CD4-positive, alpha-beta T cell treated with Interleukin-15 for 1 hour (primary cell): ENCODE measurements at places on chromosomes 13 and 19.

DNA sequence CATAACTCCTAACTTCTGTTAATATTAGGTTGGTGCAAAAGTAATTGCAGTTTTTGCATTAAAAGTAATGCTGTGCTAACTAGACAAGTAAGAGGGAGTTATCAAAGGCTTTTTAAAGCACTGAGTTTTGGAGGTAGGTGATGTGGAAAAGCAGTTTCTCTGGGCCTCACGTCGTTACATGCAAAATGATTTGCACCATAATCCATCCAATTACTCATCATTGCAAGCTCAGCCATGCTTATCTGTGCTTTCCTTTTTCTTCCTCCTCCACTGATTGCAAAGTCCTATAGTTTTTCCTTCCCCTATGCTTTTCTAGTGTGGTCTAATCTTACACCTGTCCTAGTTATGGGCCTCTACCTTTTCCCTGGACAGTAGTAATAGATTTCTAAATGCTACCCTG is 35.4 kb upstream of the INTS6 start:
- no peak for DNase-seq

DNA sequence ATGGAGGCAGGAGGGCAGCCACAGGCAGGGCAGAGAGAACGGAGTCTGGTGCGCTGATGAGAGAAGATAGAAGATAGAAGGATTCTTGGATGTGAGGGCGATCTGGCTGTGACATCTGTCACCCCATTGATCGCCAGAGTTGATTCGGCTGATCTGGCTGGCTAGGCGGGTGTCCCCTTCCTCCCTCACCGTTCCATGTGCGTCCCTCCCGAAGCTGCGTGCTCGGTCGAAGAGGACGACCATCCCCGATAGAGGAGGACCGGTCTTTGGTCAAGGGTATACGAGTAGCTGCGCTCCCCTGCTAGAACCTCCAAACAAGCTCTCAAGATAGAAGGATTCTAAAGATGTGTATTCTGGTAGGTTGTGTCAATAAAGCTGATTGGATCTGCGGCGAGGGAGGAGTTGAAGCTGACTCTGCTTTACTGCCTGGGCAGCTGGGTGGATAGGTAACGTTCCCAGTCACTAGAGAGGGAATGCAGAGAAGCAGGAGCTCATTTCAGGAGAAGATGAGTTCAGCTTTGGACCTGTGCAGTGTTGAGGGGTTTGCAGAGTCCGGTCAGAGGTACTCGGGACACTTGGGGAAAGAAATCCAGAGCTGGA is 5.1 kb downstream of the UBAC2 start:
- DNase-seq: no peak

DNA sequence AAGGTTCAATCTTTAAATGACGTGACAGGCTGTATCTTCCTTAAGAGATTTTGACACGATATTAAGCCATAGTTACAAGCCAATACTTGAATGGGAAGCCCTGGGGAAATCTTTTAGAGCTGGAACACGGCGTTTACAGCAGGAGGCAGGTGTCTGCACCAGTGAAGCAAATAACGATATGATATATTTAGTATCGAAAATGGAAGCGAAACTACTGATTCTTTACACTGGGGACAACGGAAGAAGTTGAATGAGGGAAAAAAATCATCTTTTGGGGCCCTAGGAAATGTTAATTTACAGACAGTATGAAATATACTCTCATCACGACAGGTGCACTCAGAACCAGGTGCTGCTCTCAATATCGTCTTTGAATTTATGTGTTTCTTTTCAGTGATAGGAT is 793.9 kb upstream of the PCDH20 start:
- no peak for DNase-seq

DNA sequence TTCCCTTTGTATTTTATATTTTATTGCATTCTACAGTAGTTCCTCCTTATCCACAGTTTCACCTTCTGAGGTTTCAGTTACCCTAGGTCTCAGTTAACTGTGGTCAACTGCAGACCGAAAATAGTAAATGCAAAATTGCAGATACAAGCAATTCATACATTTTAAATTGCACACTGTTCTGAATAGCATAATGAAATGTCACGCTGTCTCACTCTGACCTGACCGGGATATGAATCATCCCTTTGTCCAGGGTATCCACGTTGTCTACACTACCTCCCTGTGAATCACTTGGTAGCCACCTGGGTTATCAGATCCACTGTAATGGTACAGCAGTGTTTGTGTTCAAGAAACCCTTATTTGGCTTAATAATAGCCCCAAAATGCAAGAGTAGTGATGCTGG is 325.0 kb downstream of the DNAJC15 start:
- DNase-seq: no peak

- no peak for DNase-seq
These were observed 21.9 kb downstream of the ZNF473 start for GRCh38 chr19:50047671-50048070.

GRCh38 chr13:24225062-24225461 is 64.5 kb downstream of the SPATA13 start:
- DNase-seq: no peak

DNA sequence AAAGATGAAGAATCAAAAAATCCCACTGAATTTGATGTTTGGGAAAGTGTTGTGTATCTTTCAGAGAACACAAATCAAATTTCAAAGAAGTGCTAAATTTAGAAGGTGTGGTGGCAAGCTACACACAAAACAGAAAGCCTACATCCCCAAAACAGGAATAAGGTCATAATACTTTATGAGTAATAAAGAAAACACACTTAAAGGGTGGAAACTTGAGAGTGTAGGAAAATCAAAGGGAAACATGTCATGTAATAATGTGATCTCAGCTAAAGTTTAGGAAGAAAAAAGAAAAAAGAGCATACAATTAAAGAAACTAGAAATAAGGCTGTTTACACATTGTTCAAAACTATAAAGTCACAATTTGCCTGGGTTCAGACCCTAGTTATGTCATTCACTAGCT is 668.7 kb downstream of the PCDH17 start:
- no peak for DNase-seq

DNA sequence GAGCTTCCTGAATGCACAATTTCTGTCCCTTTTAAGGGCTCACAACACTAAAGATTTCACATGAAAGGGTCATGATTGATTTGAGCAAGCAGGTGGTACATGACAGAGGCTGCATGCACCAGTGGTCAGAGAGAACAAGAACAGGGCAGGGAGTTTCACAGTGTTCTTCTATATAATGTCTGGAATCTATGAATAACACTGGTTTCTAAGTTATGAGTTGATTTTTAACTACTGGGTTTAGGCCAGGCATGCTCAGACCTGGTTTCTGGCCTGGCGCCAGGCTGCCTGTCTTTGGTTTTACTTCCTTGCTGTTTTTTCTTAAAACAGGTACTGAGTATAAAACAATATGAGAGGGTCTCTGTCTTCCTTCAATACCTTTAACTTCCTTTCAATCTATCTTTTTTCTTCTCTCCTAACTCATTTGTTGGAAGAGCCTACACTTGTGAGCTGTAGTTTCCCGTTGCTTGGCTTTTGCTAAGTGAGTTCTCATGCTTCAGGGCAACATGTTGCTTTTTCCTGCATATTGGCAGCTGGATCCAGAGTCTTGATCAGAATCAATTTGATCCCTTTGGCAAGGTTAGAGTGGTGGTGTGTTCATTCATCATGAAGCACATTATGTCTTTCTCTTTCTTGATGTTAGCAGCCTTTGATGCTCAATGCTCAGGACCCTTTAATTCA is 38.5 kb upstream of the FGF14 start:
- DNase-seq: no peak

DNA sequence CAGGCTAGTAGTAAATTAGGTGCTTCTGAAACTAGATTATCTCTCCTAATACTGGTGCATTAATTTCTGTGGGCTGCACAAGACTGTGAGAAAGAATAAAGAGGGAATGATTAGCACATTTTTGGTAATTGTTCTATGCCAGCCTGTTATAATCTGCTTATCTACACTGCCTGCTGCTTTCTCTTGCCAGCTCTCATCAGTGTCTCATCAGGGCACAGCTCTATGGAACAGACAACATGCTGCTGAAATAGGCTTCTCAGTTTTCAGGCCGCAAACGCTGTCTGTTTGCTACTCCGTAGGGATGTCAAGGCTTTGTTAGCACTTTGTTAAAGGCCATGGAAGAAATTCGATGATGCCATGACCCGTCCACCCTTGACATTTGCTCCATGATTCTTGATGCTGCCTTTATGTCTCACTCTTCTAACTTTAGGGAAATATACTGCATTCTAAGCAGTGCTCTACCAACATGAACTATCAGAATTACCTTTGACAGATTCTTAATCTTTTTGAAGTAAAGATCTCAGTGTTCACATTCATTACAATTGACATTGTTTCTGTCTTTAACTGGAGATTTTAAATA is 84.0 kb upstream of the PRR20A start:
- no peak for DNase-seq

GRCh38 chr19:10518444-10519361 is 1.5 kb upstream of the S1PR5 start:
- DNase-seq: peak; percentile 33

DNA sequence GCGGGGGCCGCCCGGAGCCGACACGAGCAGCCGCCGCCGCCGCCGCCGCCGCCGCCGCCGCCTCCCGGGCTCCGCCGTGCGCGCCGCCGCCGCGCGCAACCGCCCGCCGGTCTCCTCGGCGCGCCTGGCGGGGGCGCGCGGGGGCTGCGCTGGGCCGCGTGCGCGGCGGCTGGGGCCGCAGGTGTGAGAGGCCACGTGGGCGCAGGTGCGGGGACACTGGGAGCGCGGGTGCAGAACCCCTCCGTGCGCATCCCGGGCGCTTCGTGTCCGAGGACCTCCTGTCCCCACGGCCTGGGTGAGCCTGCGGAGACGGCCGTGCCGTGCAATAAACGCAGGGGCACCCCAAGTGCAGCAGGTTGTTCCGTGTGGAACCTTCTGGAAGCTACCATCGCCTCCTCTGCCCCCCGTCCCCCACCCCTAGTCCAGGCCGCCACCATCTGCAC is at the start of gene LINGO3:
TSS of gene LINGO3 (minus strand) at position 41 of the 443 bp plus-strand sequence. CDS start 16,378 bp downstream, outside the sequence.
- no peak for DNase-seq

- DNase-seq: peak; percentile 86
These were observed 43.3 kb downstream of the RFX2 start for GRCh38 chr19:6066661-6067646.

GRCh38 chr13:52659340-52659739 is 6.7 kb downstream of the SUGT1 start:
- no peak for DNase-seq

GRCh38 chr19:44401139-44402115 is at the start of gene ZNF285:
Gene ZNF285, minus strand, starts transcription at chr19:44401608. Its CDS starts 4,395 bp downstream, at chr19:44397213.
- DNase-seq: peak; percentile 86

DNA sequence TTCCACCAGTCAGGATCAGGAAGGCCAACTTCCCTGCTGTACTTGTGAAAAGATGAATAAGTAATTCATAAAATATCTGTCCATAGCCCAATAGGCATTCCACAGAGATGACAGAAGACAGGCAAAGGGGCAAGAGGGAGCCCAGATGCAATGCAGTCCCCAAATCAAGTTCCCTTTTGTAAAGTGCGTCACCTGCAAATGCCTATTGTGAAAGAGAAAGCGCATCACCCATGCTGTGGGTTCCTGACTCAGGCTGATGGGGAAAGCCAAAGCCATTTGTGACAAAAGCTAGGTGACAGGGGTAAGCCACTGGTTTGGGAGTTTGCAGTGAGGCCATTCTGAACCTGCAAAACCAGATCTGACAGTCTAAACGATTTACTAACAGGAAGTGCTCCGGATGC is 157.5 kb upstream of the ZNF536 start:
- no peak for DNase-seq

DNA sequence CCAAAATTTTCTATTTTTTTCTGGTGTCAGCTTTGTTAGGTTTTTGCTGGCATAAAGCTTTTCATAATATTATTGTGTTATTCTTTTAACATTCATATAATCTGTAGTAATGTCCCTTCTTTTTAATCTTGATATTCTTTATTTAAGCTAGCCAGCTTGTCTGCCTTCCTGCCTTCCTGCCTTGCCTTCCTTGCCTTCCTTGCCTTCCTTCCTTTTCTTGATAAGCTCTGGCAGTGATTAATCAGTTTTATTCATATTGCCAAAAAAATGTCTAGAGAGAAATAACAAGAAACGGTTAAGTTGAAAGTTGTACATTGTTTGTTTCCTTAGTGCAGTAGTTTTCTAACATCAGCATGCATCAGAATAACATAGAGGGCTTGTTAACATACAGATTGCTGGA is 257.5 kb downstream of the MAB21L1 start:
- no peak for DNase-seq

GRCh38 chr13:32495429-32495828 is 43.2 kb downstream of the N4BP2L2 start:
- DNase-seq: no peak

- peak; percentile 75 for DNase-seq
These were observed 13.6 kb downstream of the LCP1 start for GRCh38 chr13:46168341-46168740.

GRCh38 chr19:41783612-41784011 is 12.8 kb upstream of the CEACAM3 start:
- DNase-seq: no peak
